ENCODE measurements at places on chromosomes 11 and 22.

- no peak for DNase-seq
Measured at GRCh38 chr11:39432929-39433328, 2026.5 kb downstream of the LRRC4C start.

DNA sequence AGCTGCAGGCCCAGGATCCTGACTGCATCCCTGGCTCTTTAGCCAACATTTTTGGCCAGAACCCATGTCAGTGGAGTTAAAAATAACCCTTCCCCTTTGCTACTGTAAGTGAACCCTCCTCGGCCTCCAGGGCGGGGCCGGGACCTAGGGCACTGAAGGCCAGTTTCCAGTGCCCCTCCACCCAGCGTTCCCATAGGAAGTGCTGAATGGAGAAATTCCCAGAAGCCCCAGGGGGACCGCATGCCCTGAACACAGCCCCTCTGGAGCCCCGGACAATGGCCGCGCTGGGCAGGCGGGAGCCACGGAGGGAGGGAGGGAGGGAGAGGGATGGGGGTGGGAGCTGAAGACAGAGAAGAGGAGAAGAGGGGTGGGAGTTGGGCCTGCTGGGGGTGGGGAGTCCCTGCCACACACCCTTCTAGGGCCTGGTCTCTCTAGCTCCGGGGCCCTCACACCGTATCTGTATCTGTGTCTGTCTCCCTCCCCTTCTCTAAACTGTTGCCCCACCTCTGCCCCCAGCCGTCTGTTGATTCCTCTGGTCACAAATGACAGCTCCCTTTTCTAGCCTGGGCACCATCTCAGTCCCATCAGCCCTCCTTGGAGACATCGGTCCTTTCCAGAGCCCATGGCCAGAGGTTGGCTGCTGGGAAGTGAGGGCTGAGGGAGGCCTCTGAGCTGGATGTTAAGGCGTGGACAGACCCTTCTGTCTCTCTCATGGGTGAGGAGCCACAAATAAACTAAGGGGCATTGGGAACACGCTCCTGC, 10.9 kb downstream of the PDGFB start:
- DNase-seq = peak; percentile 76

GRCh38 chr11:65121447-65121864, 478 bp downstream of the FAU start:
- no peak for DNase-seq

- no peak for DNase-seq
Measured at GRCh38 chr11:7901319-7901854, 29.7 kb downstream of the OR10A6 start.

- DNase-seq = no peak
Measured at GRCh38 chr11:61687420-61687819, 7.2 kb downstream of the DAGLA start.

GRCh38 chr11:37313266-37313665, 715.2 kb upstream of the RAG2 start:
- no peak for DNase-seq

DNA sequence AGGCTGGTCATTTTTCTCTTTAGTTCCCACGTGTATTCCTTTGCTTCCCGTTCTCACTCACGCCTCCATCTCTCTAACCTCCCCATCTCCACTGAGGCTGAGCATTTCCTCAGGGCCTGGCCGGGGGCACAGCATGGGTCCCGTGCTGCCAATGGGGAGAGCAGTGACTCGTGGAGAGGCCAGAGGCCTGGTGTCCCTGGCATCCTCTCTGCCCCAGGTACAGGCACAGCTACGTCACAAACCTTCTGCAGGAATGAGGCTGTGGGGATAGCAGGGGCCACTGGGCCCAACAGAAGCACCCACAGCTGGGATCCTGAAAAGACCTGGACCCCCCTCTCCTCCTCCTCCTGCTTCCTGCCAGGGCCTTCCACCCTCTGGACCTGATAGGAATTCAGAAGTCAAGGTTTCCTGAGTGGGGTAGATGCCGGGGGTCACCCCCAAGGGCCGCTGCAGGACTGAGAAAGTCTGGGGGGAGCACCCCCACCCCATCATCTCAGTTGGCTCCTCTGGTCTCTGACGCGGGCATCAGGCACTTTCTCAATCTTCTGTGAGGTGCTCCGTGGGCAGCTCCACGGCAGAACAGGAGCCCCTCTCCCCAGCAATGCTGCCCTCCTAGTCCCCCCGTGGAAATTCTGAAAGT, 11.8 kb downstream of the PNPLA5 start:
- no peak for DNase-seq

GRCh38 chr11:75271730-75272129, 31.2 kb downstream of the TPBGL start:
- DNase-seq = no peak

DNA sequence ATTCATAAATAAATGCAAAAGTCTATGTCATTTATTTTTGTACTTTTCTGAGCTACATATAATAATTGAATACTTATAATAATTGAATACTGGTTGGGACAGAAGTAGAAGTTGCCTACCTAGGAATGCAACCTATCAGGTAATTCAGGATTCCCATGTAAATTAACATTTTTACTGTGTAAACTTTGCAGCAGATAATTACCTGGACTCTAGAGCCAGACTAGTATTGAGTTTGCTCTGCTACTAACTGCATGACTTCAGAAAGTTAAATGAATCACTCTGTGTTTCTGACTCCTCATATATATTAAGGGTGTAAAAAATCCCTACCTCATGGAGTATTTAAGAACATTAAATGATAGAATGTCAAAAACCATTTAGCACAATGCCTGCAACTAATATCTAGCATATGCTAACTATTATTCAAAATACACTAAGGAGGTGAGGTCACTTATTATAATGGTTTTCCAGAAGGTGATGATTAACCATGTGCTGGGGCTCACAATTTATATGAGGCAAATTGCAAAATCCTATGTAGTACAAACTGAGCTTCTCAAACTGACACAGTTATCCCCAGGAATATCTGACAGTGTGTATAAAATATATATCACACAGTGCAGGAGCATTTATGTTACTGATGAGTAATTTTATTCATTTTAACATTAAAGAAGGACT, 138.1 kb upstream of the ANO3 start:
- DNase-seq = no peak

- DNase-seq = peak; percentile 27
Measured at GRCh38 chr11:128728767-128729587, 35.1 kb downstream of the FLI1 start.

- DNase-seq = no peak
Measured at GRCh38 chr11:14203321-14203720, 155.7 kb downstream of the RRAS2 start.

GRCh38 chr11:3130269-3131071, 34.6 kb downstream of the OSBPL5 start:
- no peak for DNase-seq

DNA sequence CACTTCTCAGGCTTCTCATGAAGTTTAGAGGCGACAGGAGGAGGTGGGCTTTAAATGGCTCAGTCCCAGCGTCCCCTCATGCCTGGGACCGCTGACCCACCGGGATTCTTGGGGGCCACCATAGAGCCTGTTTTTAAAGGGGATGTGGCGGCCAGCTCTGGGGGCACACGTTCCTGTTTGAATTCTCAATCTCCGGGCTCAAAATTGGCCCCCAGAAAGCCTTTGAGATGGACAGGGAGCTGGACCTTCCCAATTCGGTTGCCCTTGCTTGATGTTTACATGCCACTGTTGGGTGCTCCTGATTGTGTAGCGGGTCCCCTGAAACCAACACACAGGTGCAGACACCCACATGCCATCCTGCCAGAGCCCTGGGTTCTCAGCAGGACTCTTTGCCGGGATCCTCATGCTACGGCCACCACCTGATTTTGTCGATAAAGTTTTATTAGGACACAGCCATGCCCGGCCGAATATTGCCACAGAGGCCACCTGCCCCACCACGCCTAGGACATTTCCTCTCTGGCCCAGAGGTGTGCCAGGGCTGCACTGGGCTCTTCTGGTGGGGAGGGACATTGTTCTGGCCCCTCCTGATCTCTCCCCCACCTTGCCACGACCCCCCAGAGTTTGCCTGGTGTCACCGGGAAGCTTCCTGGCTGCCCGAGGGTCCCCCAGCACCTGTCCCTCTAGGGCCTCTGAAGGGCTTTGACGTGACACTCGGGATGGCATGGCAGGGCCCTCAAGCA, 71.6 kb downstream of the KCNQ1 start:
- no peak for DNase-seq

DNA sequence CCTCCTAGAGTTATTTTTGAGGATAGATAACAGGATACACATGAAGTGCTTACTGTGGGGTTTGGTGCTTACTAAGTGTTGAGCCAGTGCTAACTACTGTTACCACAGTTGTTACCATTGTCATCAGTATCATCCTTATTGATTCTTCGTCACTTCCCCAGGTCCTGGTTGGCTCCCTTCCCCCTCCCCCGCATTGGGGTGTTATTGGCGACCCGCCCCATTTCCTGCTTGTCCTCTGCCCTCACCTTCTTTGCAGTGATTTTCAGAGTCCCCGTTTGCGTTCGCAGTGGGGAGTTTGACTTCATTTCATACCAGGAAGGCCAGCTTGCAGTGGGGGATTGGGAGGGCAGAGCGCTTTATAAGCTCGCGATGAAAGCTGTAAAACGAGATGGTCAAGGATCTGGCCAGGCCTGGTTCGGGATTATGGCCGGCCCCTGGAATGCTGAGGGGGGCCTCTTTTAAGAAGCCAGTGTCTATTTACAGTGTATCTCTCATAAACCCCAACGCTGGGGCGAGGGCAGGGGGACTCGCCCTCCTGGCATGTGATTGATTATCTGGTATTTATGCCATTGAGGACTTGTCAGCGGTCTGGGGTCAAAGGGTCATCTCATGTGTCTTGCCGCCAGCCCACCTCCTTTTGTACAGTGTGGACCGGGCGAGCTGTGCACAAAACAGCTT, 84.6 kb upstream of the NNMT start:
- no peak for DNase-seq

- DNase-seq = no peak
Measured at GRCh38 chr11:88288560-88288959, 49.0 kb downstream of the CTSC start.

DNA sequence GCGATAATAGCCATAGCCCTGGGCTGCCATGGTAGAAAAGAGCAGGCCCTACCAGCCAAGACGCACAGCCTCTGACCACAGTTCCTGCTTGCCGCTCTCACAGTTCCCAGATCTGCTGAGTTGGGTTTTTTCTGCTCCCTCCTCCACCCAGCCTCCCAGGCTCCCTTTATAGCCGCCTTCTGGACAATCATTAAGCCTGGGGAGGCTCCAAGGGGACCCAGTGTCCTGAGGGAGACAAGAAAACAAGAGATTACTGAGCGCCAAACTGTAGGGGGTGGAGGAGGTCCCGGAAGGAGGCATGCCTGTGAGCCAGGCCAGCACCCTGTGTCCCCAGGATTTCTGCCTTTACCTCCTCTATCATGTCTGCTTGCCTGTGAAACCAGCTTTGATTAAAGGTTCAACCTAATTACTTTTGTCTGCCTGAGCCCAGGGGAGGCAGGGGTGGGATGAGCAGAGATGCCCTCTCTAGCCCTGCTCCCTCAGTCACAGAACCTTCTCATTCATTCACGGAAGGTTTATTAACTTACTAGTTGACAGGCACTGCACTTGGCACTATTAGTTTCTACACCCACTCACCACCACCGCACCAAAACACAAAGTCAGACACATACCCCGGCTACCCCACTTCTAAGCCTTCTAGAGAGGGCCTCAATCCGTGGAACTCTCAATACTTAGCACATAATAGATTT, 1.2 kb downstream of the SLC37A4 start:
- DNase-seq = no peak

GRCh38 chr22:36998620-36999351, 20.5 kb downstream of the TST start:
- no peak for DNase-seq

DNA sequence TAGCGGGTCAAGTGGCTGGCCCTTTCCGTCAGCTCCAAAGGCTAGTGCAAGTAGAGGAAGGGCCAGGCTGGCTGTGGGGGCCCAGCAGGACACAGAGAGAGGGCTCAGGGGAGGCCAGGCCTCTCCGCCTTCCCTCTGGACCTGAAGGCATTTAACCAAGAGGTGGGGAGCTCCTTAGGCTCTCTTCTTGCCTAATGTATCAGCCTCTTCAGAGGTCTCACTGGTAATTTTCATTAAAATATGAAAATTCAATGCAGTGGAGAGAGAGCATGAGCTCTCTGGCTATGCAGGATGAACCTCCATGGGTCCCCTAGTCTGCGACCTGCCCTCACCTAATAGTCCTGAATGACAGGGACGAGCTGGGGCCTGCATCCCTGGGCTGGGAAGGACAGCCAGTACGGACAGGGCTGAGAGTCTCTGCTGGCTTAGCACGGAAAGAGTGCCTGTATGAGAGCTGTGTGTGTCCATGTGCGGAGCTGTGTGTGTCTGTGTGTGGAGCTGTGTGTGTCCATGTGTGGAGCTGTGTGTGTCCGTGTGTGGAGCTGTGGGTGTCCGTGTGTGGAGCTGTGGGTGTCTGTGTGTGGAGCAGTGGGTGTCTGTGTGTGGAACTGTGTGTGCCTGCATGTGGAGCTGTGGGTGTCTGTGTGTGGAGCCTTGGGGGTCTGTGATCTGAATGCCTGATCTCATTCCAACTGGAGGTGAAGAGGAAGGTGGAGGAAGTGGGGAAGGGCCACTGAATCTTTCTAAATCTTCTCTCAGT, 2.4 kb downstream of the ALX4 start:
- DNase-seq = no peak

DNA sequence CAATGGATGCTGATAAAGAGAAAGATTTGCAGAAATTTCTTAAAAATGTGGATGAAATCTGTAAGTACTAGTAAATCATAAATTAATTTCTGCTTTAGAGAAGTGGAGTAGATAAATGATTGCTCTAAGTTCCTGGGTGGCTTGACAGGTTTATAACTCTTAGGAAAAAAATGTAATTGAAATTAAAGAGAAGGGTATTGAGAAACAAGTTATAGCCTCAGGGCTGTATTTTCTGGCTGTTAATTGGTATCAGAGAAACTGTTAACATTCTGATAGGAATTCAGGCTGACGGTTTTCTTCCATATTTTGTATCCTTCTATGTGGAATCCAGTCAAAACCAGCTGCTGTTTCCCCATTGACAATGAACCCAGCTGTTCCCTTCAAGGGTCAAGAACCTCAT, 1.9 kb downstream of the TTC12 start:
- no peak for DNase-seq

- no peak for DNase-seq
Measured at GRCh38 chr11:2529173-2529572, 84.4 kb downstream of the KCNQ1 start.

DNA sequence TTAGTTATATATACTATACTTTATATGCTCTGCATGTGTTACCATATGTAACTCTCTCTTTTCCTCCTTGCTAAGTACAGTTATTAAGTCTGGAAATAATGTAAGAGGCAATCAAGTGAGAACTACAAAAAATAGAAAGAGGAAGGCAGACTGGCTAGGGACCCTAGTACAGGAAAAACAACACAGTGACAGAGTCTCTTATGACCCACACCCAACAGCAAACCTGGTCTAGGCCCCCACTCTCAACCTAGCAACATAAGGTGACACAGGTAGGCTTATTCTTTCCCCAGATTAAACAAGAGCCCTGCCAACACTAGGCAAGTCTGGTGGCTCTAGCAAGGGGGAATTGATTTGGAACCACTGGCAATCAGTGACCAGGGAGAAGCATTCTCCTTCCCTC, 116.1 kb downstream of the CYP2R1 start:
- no peak for DNase-seq

DNA sequence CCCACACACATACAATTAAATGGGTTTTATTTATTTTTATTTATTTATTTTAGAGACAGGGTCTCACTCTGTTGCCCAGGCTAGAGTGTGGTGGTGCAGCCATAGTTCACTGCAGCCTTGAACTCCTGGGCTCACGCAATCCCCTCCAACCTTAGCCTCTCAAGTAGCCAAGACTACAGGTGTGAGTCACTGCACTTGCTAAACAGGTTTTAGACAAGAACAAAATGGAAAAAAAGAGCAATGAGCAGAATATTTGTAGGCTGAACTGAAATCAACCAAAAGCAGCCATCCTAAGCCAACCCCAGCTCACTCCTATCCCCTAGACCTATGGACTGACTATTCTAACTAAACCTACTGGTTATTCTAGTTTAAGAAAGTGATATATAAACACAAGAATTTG, 37.8 kb downstream of the MRE11 start:
- no peak for DNase-seq
